Thoracic aorta (tissue), 2 donors: ENCODE measurements at places on chromosomes 12 and 14.
A peak's percentile ranks its signal among the peaks of the same experiment; 100 is the strongest.

GRCh38 chr12:117521346-117521745 is 159.9 kb upstream of the NOS1 start:
- no peak for DNase-seq
- H3K36me3 ChIP-seq, result no peaks in the 10 kb centered on the region
- no peaks in the 10 kb centered on the region for H3K4me1 ChIP-seq

DNA sequence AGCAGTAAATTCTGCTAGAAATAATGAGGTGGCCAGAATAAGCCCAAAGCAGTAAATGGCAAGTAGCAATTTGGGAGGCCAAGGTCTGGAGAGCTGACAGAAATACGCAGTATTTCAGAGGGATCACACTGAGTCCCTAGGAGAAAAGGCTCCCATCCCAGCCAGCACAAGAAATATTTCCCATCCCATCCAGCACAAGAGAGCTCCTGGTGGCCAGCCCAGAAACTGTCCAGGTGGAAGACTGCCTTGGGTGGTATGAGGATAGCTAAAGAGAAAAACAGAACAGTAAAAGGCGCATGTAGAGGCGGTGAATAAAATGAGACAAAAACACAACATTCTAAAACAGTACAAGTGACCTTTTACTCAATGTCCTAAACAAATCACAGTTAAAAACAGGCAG is 120.7 kb downstream of the HECTD4 start:
- H3K27ac ChIP-seq, result no peak overlapping the region
- peaks cover 36% of the 10 kb centered on the region for H3K36me3 ChIP-seq
- no peaks in the 10 kb centered on the region for H3K27me3 ChIP-seq
- H3K4me1 ChIP-seq, result no peaks in the 10 kb centered on the region
- DNase-seq, result no peak

GRCh38 chr12:10722905-10723746 is at the start of gene YBX3:
Gene YBX3, minus strand, starts transcription at chr12:10723323. Its CDS starts 212 bp downstream, at chr12:10723111.
- peak within 1 kb of the TSS; percentile 98 for H3K4me3 ChIP-seq
- peak; percentile 50 for DNase-seq
- H3K27ac ChIP-seq, result peak within 1 kb of the TSS; percentile 100
- H3K4me1 ChIP-seq, result peaks cover 19% of the 10 kb centered on the region

GRCh38 chr12:124233041-124233796 is 61.7 kb upstream of the RFLNA start:
- DNase-seq, result no peak
- no peaks in the 10 kb centered on the region for H3K27me3 ChIP-seq
- no peaks in the 10 kb centered on the region for H3K36me3 ChIP-seq

DNA sequence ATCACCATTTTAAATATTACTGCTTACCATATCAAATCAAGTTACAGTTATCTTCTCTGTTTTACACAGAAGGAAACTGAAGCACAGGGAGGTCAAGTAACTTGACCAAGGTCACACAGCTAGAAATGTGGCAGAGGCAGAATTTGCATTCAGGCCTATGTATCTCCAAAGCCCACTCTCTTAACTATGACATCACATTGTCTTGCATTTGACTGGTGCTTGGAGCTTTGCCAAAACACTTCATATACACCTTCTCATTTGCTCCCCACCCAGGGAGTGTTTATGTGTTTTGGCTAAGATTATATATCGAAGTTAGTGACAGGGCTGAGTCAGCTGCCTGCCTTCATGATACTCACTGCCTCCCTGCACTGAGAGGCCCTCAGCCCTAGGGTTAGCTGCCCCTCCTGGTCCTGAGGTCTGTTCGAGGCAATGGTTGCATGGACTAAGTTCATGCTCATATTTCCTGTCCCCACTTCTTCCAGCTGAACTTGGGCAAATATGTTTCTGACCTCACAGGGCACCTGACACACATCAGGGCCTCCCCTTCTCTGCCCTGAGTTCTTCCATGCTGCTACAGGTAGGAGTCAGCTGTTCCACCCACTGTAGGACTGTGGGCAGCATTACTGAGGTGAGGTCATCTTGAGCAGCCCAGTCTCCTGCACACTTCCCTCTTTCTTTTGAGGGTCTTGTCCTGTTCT is 1.8 kb downstream of the GALNT6 start:
- no peak for DNase-seq
- no peaks in the 10 kb centered on the region for H3K36me3 ChIP-seq
- H3K4me3 ChIP-seq, result no peak overlapping the region
- no peaks in the 10 kb centered on the region for H3K27me3 ChIP-seq
- no peak overlapping the region for H3K27ac ChIP-seq

DNA sequence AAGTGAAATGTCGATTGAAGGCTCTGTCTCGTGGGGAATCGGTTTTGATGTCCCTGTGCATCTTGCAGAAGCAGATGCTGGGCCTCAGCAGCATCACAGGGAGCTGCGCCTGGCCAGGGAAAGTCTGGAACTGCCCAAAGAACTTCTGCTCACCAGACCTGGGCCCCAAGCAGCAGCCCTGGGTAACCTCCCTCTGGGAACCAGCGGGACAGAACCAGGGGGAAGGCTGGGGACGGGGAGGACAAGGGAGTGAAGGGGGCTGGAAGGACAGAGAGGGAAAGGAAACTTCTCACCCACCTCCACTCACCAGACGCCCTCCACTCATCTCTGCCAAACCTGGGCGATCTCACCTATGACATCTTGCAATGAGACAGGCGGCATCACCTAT is 26.8 kb upstream of the C14orf180 start:
- H3K27ac ChIP-seq, result no peak overlapping the region
- no peak overlapping the region for H3K4me3 ChIP-seq
- DNase-seq, result no peak
- H3K4me1 ChIP-seq, result no peaks in the 10 kb centered on the region
- no peaks in the 10 kb centered on the region for H3K27me3 ChIP-seq

GRCh38 chr12:58288190-58288589 is 346.8 kb downstream of the ATP23 start:
- H3K4me1 ChIP-seq, result no peaks in the 10 kb centered on the region
- no peak overlapping the region for H3K4me3 ChIP-seq
- no peaks in the 10 kb centered on the region for H3K27me3 ChIP-seq
- no peaks in the 10 kb centered on the region for H3K36me3 ChIP-seq
- no peak overlapping the region for H3K27ac ChIP-seq
- DNase-seq, result no peak

DNA sequence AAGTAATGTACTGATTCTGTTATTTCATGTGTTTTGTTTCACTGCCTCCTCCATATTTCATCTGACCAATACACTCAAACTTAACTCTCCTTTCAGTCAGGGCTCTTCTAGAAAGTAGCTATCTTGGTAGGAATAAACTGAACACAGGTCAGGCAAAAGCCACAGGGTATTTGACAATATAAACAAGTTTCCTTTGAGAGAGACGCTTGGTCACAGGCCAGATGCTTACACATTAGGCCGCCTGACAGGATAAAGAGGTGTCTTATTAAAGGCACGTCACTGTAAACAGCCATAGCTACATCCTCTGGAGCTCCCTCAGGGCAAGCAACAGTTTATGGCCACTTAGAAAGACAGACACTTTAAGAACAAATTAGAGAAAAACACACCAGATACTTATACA is 607.5 kb downstream of the SLC6A15 start:
- H3K27me3 ChIP-seq, result no peaks in the 10 kb centered on the region
- H3K27ac ChIP-seq, result no peak overlapping the region
- no peak overlapping the region for H3K4me3 ChIP-seq
- no peak for DNase-seq
- H3K36me3 ChIP-seq, result no peaks in the 10 kb centered on the region
